ENCODE measurements at places on chromosomes 7 and 10.

DNA sequence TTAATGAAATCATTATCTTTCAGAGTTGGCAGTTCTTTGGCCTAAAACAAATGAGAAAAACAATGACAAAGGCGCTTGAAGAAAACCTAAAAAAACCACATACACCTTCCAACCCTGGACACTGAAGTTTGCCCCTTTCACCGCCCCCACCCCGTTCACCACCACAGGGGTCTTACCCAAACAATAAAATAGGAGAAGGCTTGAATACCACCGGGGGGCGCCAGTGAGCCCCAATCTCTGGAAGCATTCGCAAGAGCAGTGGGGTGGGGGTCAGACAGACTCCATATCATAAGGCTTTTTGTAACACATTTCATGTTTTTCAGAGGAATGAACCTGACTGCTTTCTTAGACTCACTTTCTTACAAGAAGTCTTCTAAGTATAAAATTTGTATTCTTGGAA lies 163.6 kb downstream of the PIP4K2A start:
- peak; percentile 37 for DNase-seq

- no peak for DNase-seq
Observed at GRCh38 chr10:62844280-62845011, 28.3 kb upstream of the EGR2 start.

DNA sequence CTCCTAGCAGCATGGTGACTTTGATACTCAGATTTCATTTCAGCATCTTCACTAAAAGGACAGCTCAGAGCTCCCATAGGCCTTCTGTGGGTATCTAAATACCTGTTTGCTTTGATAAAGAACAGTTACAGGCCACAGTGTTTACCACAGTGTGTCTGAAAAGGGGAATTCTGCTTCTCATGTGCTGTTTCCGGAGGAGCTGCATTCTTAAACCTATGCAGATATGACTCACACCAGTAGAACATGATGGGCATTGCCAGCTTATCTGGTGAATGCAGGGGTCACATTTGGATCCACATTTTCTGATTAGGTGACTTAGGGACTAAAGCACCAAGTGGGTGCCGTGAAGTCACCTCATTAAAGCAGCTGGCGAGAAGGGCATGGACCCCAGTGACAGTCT lies 52.6 kb downstream of the TRRAP start:
- peak; percentile 6 for DNase-seq

GRCh38 chr7:113649556-113649955 lies 269.3 kb downstream of the PPP1R3A start:
- no peak for DNase-seq

GRCh38 chr7:85156661-85157208 lies 30.1 kb downstream of the SEMA3D start:
- no peak for DNase-seq

GRCh38 chr10:51964630-51965029 lies 265.2 kb upstream of the CSTF2T start:
- DNase-seq: no peak

DNA sequence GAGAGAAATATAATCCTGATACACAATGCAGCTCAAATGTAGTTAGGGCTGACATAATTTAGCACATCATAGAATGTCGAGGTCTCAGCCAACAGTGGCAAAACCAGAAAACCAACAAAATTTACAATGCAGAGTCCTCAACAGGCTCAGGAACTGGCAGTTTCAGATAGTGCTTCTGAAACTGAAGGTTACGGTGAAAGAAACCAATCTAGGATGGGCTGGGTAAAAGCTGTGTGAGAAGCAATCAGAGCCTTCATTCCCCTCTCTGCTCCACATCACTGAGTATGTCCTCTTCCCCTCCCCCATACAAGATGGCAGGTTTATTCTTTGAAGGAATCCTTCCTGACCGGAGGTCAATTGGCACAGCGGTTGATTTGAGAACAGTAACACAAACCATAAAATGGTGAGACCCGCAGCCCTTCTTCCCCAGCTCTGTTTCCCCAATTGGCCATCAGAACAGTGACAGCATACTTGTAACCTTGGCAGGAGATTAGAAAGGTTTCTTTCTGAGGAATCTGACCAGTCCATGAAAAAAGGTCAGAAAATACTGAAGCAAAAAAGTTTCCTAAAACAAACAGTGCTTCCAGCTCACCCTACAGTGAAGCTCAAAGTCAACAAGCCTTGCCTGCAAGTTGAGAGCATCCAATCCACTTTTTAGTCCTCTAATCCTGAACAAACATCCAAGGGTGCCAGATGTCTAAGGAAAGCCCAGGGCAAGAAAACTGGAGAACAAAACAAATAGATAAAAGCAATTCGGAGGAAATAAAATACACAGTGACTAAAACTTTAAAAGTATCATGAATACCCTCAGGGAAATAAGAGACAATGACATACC lies 53.9 kb upstream of the IL6 start:
- no peak for DNase-seq

DNA sequence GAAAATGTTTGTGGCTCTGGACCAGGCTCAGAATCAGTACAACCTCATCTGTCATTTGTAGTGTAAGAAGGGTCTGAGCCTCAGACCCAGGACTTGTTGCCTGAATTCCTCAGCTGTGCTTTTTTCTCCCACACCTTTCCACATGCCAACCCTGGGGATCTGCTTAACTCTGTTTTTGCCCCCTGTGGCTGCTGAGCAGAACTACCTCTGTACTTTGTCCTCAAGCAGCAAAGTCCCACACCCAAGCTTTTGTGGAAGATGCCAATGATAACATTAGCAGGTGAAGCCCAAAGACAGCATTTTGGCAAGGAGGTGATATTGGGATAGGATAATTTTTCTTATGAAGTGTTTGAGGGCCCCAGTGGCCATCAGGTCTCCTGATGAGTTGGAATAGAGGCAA lies 5.8 kb upstream of the CYP2C18 start:
- DNase-seq: no peak

DNA sequence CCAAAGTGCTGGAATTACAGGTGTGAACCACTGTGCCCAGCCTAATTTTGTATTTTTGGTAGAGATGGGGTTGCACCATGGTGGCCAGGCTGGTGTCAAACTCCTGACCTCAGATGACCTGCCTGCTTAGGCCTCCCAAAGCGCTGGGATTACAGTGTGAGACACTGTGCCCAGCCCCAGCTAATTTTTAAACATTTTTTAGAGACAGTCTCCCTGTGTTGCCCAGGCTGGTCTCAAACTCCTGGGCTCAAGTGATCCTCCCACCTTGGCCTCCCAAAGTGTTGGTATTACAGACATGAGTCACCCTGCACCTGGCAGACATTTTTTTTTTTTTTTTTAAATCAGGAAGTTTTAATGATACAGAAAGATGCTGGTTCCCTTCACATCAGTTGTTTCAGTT lies 15.5 kb downstream of the DENND10 start:
- DNase-seq: no peak

DNA sequence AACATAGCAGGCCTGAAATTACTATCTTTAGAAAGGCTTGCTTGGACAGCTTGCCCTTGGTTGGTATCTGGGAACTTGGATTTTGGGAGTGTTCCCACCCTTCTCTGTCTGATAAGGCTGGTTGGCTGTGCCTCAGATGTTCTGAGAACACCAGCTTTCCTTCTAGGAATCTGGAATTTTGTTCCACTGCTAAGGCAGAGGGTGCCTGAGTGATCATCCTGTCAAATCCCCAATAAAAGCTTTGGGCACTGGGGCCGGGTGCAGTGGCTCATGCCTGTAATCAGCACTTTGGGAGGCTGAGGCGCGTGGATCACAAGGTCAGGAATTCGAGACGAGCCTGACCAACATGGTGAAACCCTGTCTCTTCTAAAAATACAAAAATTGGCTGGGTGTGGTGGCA lies 5.0 kb downstream of the TRUB1 start:
- no peak for DNase-seq

DNA sequence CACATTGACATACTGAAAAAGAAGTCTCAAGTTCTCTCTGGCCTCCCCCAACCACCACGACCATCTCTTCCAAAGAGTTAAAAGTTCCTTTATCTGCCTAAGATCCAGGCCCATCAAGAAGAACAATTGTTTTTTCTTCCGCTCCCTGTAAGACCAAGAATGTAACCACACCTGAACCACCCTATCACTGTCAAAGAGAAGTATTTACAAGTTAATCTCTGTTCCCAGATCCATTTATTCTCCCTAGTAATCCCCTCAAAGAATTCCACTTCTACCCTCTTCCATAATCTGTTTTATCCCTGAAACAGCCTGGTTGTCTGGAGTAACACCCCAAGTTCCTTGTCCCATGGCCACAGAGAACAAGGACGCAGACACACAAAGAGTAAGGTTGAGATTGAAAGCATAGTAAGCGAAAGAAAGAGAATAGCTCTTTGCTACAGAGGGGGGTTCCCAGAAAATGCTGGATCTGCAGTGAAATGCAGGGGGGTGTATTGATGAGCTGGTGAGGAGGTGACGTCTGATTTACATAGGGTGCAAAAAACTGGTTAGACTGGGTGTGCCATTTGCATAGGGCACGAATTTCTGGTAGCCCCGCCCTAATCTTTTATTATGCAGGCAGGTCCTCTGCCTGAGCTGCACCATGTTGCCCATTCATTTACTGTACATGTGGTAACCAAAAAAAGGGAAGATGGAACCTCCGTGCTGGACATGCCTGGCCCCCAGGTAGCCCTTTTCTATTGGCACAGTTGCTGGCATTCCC lies 122.0 kb downstream of the SKIDA1 start:
- no peak for DNase-seq

DNA sequence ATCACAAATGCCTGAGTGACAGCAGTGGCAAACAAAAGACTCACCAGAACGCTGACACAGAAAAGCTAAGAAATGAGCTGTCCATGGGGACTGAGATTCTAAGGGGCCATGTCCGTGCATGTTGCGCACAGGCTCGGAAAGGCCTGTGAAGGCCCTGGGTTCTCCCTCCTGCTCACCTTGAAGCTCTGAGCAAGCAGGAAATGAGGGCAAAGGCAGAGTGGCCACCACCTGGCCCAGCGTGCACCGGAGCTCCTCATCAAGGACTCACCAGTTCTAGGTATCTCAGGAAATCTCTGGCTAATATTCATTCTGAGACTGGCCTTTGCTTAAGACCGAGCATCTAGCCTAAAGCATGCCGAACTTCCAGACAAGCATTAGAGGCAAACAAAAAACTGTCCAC lies 52.7 kb downstream of the MAD1L1 start:
- DNase-seq: no peak

DNA sequence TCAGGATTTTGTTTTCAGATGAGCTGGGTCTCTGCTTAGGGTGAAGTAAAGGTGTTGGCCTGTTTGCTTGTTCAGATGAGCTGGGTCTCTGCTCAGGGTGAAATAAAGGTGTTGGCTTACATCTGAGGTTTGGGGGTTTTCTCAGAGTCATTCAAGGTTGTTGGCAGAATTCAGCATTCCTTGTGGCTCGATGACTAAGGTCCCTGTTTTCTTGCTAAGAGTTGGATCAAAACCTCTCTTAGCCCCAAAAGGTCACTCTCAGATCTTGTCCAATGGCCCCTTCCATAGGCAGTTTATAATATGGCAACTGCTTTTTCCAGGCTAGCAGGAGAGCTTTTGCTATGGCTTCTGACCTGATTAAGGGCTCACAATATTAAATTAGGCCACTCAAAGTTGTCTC lies 106.6 kb downstream of the ADAM22 start:
- no peak for DNase-seq

Measured in activated T-helper 1 cell treated with anti-CD3 and anti-CD28 coated beads, Interleukin-2, amount 50 U/mL, for 16 hours (primary cell).